Spinal cord (tissue), 10 donors: ENCODE measurements at places on chromosomes 3 and 15. TPM values are rescaled to one million over a fixed set of nuclear protein-coding genes. Genes with fewer than 3 reads are reported as not detected.

DNA sequence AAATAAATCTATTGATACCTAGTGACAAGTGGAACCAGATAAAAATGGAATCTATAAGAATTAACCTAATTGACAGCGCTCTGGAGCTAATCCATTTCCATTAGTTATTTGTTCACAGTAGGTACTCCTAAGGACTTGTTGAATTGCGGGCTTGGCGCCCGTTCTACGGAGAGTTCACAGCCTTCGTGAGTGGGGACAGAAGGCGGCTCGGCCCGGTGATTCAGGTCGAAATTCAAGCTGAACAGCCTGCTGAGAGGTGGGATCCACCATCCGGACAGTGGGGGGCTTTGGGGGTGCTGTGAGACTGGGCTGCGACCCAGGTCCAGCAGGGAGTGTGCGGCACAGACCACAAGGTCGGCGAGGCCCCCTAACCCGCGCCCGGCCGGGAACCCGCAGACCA is 779 bp upstream of the CTNNB1 start:
- DNase-seq, result no peak

DNA sequence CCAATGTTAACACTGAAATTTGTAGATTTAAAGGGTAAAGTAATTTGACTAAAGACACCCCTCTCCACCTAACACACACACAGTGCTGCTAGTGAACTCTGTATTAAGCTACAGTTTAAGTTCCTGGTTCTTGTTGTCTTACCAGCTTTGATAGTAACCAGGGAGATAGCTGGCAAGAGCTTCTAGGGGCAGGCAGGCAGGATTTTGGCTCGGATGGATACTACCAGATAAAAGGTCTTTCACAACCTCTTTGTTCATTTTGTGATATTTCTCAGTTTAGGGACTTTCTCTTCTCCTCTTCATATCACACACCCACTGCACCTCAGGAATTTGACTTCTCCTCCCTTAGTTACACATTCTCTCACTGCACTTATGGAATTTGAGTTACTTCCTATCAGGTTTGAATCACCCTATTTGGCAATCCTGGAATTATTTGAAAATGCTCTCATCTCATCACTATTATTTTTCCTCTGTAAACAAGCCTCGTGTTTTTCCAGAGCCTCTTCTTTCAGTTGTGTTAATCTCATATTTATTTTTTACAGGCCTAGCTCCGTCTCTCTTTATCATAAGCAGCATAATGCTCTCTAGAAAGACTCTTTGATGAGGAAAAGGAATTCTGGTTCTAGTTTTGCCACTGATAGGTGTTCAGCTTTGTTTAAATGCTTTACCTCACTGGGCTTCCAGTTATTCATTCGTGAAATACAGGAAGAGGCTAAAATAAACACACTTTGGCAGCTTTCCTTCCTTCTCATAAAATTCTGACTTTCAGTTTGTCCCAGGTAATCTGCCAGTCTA is 23.0 kb upstream of the CLDN1 start:
- DNase-seq, result no peak

GRCh38 chr15:42955518-42955917 is 34.9 kb upstream of the TTBK2 start:
- no peak for DNase-seq

GRCh38 chr3:160675566-160676124 is 1.3 kb upstream of the ARL14 start:
- no peak for DNase-seq

CCK gene
- total RNA-seq, result 17.5 TPM

EPB42 gene
- total RNA-seq, result 5.6 TPM

- no peak for DNase-seq
Observed at GRCh38 chr3:126546013-126546412, 12.7 kb downstream of the C3orf22 start.

- peak; percentile 99 for DNase-seq
Observed at GRCh38 chr3:180601688-180602666, at the start of gene TTC14. TSS of gene TTC14 (plus strand) at chr3:180602163. CDS start at chr3:180602262, 99 bp downstream.

GLDN gene
- total RNA-seq, result 34.7 TPM

CHRM5 gene
- total RNA-seq, result 2.3 TPM

NR2F2 gene
- total RNA-seq, result 21.4 TPM

DNA sequence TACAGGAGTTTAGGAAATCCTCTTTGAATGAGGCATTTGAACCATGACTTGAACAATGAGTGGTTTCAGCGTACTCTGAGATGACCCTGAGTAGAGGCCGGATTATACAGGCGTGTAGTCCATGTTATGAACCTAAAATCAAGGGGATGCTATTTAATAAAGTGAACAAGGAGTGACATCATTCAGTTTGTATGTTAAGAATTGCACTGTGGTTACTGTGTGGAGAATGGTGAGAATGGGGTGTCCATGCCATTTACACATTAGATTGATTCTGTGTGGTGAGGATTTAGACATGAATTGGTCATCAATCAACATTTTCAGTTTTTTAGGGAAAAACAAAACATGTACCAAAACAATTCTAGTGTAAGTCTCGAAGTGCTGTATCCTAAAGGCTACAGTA is 65.8 kb downstream of the TPRG1 start:
- DNase-seq, result no peak

DNA sequence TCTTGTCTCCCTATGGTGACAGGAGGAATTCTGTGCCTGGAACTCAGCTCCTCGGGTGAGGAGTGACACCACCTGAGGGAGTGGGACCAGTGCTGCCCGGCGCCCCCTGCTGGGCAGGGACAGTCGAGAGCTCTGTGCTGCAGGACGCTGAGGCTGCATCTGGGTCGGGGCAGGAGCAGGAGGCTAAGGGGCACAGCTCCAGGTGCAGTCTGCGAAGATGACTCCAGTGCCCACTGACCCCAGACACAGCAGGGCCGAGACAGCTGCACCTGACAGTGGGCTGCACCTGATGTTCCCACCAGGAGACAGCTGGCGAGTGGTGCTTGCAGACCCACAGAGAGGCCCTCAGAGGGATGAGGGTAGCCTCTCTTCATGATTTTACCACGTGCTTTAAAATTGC is 152.9 kb downstream of the ATP10A start:
- DNase-seq, result no peak

PRICKLE2 gene
- total RNA-seq, result 51.3 TPM

IVD gene
- 45.5 TPM for total RNA-seq

DNA sequence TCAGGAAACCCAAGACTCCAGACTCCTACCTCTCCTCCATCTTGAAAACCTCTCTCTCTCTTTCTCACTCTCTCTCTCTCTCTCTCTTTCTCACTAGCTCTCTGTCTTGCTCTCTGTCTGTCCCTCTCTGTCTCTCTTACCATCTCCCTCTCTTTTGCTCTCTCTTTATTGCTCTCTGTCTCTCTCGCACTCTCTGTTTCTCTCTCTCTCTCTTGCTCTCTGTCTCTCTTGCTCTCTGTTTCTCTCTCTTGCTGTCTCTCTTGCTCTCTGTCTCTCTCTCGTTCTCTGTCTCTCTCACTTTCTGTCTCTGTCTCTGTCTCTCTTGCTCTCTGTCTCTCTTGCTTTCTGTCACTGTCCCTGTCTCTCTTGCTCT is 75.0 kb upstream of the NR2E3 start:
- DNase-seq, result no peak

DNA sequence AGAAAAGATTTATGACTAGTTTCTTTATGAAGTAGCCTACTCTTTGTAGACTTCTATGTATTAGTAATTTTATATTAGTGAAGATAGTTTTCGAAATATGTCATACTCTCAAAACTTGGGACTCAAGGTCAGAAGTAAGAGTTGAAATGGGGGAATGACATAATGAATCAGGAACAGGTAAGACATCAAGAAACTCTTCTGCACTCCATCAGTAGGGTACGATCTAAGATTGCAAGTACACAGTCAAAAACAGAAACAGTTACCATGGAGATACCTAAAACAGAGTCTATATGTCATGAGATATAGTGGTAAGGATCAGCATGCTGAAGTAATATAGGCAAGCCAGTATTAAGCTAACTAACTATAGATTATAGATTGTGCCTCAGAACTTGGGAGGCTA is 187.0 kb upstream of the MLF1 start:
- DNase-seq, result no peak

- DNase-seq, result no peak
Observed at GRCh38 chr3:160546727-160547126, 18.6 kb downstream of the KPNA4 start.

GRCh38 chr3:61181874-61182273 is 69.4 kb downstream of the FHIT start:
- no peak for DNase-seq

- no peak for DNase-seq
Observed at GRCh38 chr3:23217872-23218554, 14.9 kb downstream of the UBE2E2 start.

DNA sequence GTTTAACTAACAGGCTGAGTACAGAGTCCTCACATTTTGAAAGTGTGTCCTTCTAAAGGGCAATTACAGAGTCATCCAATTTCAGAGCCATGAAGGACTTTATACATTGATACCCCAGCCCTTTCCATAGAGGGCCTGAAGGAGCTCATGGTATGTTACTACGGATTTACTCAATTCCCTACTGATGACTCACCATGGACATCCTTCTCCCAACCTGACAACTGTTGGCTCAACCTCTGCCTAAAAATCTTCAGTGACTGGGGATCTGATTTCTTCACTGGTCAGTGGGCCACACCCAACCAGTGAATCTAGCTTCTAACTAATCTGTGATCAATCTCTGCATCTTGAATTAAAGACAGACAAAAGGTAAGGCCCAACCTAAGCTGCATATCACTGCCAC is 963.4 kb upstream of the CFAP20DC start:
- no peak for DNase-seq

DNA sequence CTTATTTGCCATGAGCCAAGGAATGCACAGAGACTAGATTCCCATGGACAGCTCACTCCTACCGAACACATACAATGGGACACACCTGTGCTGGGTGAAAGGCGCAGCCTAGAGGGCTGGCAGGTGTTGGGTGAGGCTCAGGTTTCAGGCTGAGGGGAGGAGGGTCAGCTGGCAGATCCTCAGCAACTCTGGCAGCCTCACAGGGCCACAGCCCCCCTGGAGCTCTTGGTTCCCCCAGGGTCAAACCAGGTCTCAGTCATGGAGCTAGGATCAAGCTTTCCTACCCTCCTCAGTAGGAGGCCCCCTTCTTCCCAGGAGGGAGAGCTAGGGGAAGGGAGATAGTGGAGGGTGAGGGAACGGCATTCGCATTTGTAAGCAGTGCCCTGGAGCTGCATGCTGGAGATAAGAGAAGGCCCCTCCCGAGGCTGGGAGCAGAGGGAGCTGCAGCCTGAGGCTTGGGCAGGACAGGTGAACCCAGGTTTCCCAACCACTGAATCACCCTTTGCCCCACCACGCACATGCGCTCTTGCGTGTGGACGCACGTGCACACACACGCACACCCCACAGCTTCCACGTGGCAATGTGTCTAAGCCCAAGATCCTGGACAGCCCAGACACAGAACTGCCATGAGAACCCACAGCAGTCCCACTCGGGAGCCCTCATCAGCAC is 26.3 kb upstream of the TFRC start:
- DNase-seq, result no peak

SERPINI2 gene
- total RNA-seq, result 5.7 TPM

ZFYVE19 gene
- 25.2 TPM for total RNA-seq

DNA sequence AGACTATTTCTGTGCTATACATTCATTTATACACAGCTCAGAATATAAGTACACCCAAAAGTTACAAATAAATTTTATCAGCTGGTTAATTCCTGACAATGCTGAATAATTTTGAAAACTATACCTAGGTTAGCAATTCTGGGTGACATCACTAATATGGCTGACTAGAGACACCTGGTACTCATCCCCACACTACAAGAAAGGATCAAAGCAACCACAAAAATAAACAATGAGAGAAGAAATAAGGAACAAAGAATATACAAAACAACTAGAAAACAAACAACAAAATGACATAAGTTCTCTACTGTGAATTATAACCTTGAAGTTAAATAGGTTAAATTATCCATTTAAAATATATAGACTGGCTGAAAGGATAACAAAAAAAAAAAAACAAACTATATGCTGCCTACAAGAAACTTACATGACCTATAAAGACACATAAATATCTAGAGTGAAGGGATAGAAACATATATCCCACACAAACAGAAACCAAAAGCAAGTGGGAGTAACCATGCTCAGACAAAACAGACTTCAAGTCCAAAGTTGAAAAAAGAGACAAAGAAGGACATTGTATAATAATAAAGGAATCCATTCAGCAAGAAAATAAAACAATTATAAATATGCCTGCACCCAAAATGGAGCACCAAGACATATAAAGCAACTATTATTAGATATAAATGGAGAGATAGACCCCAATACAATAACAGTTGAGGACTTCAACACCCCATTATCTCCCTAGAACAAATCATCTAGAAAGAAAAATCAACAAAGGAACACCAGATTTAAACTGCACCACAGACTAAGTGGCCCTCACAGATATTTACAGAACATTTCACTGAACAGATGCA is 57.8 kb downstream of the IMPG2 start:
- no peak for DNase-seq

DNA sequence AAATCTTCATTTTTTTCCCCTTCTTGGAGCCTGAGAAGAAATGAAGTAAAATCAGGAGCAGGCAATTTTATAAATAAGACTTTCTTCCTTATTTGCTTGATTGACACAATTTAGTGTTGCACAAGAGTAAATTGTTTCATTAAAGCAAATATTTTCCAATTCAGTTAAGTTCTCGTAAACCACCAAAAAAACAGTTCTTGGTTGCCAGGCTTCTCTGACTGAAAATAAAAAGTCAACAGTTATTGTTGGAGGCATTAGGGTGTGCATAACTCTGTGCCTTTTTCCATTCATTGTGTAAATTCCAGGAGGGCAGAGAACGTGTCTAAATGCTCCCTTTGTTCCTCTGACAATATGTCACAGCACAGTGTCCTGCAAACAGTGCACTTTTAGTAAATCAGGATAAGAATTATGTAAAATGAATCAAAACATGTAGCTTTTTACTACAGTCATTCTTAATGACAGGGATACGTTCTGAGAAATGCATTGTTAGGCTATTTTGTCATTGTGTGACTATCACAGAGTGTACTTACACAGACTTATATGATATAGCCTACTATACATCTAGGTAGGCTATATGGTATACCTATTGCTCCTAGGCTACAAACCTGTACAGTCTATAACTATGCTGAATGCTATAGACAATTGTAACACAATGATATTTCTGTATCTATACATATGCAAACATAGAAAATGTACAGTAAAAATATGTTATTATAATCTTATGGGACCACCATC is at the start of gene CP:
Gene CP (minus strand): TSS at position 47 of the 735 bp plus-strand sequence. CDS start 37 bp downstream, at position 10.
- no peak for DNase-seq

TRAIP gene
- 2.4 TPM for total RNA-seq

DNA sequence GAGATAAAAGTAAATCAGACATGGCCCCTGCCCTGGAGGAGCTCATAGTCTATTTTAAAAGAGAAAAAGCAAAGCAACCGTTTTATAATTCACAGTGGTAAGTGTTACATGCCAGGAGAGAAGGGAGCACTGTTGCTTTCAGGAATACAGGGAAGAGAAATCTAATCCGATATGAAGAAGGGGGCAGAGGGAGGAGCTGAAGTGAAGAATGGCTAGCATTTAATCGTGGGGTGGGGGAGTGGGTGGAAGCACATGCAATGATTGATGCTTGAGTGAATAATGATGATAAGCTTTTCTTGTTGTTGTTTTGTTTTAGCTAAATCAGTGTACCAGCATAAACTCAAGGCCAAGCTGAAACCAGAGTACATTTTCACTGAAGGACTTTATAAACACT is 629.5 kb downstream of the MAGI1 start:
- no peak for DNase-seq

CISH gene
- 2.4 TPM for total RNA-seq

LRRC31 gene
- total RNA-seq, result 0.50 TPM

RGMA gene
- total RNA-seq, result 20.7 TPM

ARF4 gene
- total RNA-seq, result 177 TPM
